Activated naive CD4-positive, alpha-beta T cell treated with anti-CD3 and anti-CD28 coated beads for 36 hours (primary cell): ENCODE measurements at places on chromosomes 5 and 9.

DNA sequence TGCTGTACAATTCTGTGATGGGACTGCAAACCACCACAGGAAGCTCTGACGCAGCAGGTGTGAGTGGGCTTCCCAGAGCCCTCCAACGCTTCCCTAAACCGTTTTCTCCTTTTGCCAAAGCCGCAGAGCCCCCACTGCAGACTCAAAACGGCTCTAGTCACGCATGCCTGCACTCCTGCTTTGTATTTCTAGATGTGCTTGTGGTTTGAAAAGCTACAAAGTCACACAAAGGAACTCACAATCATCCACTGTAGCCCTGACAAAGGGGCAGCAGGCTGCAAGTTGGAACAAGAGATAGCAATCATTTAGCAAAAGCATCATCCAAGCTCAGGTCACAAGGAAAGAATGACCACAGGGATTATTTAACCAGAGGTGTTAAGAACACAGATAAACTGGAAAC is 79.3 kb downstream of the PTPN3 start:
- H3K27ac ChIP-seq, result no peak overlapping the region
- peaks cover 19% of the 10 kb centered on the region for H3K4me1 ChIP-seq
- H3K4me3 ChIP-seq, result no peak overlapping the region

DNA sequence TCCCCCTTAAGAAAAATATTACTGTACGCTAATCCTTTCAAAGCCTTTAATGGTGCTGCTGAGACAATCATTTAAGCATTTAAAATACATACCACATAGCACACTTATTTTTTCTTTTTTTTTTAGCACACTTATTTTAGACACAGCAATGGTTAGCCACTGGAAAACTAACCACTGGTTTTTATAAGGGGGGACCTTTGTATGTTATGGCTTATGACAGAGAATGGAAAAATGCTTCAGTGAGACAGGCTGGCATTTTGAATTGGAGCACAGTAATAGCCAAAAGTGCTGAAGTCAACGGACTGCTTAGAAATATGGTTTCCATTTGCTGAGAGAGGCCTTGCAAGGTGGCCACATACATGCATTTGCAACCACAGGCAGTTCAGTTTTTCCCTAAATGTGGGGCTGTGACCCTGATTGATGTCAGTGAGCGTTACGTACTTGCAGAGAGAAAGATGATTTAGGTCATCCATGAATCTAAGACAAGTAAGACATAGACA is 28.5 kb downstream of the AOPEP start:
- no peaks in the 10 kb centered on the region for H3K4me1 ChIP-seq
- H3K4me3 ChIP-seq, result no peak overlapping the region
- no peak overlapping the region for H3K27ac ChIP-seq

GRCh38 chr9:72586388-72587130 is 65.2 kb downstream of the TMC1 start:
- peaks cover 17% of the 10 kb centered on the region for H3K4me1 ChIP-seq
- H3K4me3 ChIP-seq, result no peak overlapping the region
- DNase-seq, result peak; percentile 50
- H3K27me3 ChIP-seq, result no peaks in the 10 kb centered on the region

GRCh38 chr5:76943006-76943405 is 9.8 kb upstream of the CRHBP start:
- no peak overlapping the region for H3K4me3 ChIP-seq
- peaks cover 5% of the 10 kb centered on the region for H3K27me3 ChIP-seq
- no peaks in the 10 kb centered on the region for H3K36me3 ChIP-seq
- DNase-seq, result no peak

GRCh38 chr9:23375511-23375910 is 450.5 kb downstream of the ELAVL2 start:
- no peaks in the 10 kb centered on the region for H3K27me3 ChIP-seq
- H3K27ac ChIP-seq, result no peak overlapping the region
- no peak overlapping the region for H3K4me3 ChIP-seq
- H3K36me3 ChIP-seq, result no peaks in the 10 kb centered on the region
- no peak for DNase-seq

- DNase-seq, result no peak
- no peaks in the 10 kb centered on the region for H3K36me3 ChIP-seq
- H3K4me3 ChIP-seq, result no peak overlapping the region
Observed at GRCh38 chr5:58088941-58089340, 370.9 kb downstream of the PLK2 start.

- H3K4me1 ChIP-seq, result no peaks in the 10 kb centered on the region
- no peak for DNase-seq
- peaks cover 2% of the 10 kb centered on the region for H3K36me3 ChIP-seq
- H3K4me3 ChIP-seq, result no peak overlapping the region
- H3K27me3 ChIP-seq, result no peaks in the 10 kb centered on the region
Observed at GRCh38 chr9:112809906-112810305, 59.3 kb downstream of the SNX30 start.

GRCh38 chr5:83244516-83244915 is 167.2 kb downstream of the XRCC4 start:
- H3K4me3 ChIP-seq, result no peak overlapping the region
- H3K27ac ChIP-seq, result no peak overlapping the region
- no peak for DNase-seq

DNA sequence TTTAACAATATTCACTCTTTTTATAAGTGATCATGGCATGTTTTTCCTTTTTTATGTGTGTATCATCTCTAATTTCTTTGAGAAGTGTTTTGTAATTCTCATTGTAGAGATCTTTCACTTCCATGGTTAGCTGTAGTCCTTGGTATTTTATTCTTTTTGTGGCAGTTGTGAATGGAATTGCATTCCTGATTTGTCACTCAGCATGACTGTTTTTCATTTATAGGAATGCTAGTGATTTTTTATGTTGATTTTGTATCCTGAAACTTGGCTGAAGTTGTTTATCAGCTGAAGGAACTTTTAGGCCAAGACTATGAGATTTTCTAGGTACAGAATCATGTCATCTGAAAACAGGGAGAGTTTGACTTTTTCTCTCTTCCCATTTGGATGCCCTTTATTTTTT is 13.1 kb upstream of the SPINK13 start:
- H3K36me3 ChIP-seq, result no peaks in the 10 kb centered on the region
- H3K4me3 ChIP-seq, result no peak overlapping the region
- no peaks in the 10 kb centered on the region for H3K27me3 ChIP-seq
- no peaks in the 10 kb centered on the region for H3K4me1 ChIP-seq
- DNase-seq, result no peak

DNA sequence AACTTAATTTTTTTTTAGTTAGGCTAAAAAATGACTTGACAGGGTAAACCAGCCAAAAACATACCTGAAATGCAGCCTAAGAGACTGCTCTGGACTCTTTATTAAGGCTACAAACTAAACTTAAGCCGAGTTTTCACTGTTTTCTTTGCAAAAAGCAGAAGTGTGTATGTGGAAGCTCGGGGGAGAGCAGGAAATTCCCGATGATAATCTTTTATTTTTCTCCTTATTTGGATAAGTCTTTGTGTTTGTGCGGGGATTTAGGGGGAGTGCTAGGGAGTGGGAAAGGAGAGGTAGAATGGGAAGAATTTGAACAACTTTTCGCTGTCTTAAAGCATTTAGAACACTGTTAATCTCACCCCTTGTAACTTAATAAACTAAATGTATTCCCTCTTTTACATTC is 30.7 kb upstream of the GPR21 start:
- H3K27me3 ChIP-seq, result no peaks in the 10 kb centered on the region
- H3K4me1 ChIP-seq, result no peaks in the 10 kb centered on the region
- H3K36me3 ChIP-seq, result peaks cover 16% of the 10 kb centered on the region
- no peak overlapping the region for H3K27ac ChIP-seq
- DNase-seq, result no peak
- H3K4me3 ChIP-seq, result no peak overlapping the region

DNA sequence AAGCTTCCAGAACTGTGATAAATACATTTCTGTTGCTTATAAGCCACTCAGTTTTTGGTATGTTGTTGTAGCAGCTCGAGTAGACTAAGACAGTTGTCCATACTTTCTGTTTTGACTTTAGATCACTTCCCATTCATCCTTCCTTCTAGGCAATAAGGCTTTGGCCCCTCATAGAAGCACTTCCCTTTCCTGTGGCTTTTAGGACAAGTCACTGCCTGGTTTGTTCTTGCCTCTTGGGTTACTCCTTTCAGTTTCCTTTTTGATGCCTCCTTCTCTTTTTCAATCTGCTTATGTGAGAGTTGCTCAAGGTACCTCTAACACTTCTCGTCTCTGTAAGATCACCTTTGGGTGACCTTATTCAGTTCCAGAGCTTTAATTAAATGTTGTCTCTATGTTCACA is 72.4 kb upstream of the NTRK2 start:
- H3K27me3 ChIP-seq, result no peaks in the 10 kb centered on the region
- no peak for DNase-seq
- H3K27ac ChIP-seq, result no peak overlapping the region
- H3K4me1 ChIP-seq, result no peaks in the 10 kb centered on the region
- no peaks in the 10 kb centered on the region for H3K36me3 ChIP-seq

DNA sequence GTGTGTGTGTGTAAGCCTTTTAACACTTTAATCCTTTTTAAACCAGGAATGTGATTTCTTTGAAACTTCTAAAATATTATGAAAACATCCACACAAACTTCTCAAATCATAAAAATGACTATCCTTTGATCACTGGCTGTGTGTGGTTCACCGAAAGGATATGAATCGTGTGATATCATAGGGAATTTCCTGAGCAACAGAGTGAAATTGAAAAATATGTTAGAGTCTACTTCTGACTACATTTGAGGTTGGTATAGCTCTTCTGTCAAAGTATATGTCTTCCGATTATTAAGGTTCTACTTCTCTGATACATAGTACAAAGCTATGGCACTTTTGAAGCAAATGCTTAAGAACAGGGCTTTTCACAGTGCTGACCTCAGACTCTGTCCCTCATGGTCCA is 40.3 kb downstream of the RGMB start:
- H3K4me3 ChIP-seq, result no peak overlapping the region
- H3K27me3 ChIP-seq, result no peaks in the 10 kb centered on the region
- no peaks in the 10 kb centered on the region for H3K36me3 ChIP-seq
- peaks cover 5% of the 10 kb centered on the region for H3K4me1 ChIP-seq

- H3K27me3 ChIP-seq, result no peaks in the 10 kb centered on the region
- H3K27ac ChIP-seq, result no peak overlapping the region
- no peak for DNase-seq
- no peaks in the 10 kb centered on the region for H3K36me3 ChIP-seq
- H3K4me1 ChIP-seq, result peaks cover 15% of the 10 kb centered on the region
Observed at GRCh38 chr9:112720113-112720780, 2.3 kb upstream of the INIP start.

GRCh38 chr9:79796411-79796810 is 224.6 kb downstream of the TLE4 start:
- H3K4me3 ChIP-seq, result no peak overlapping the region
- no peak for DNase-seq
- H3K27ac ChIP-seq, result no peak overlapping the region
- H3K4me1 ChIP-seq, result no peaks in the 10 kb centered on the region

DNA sequence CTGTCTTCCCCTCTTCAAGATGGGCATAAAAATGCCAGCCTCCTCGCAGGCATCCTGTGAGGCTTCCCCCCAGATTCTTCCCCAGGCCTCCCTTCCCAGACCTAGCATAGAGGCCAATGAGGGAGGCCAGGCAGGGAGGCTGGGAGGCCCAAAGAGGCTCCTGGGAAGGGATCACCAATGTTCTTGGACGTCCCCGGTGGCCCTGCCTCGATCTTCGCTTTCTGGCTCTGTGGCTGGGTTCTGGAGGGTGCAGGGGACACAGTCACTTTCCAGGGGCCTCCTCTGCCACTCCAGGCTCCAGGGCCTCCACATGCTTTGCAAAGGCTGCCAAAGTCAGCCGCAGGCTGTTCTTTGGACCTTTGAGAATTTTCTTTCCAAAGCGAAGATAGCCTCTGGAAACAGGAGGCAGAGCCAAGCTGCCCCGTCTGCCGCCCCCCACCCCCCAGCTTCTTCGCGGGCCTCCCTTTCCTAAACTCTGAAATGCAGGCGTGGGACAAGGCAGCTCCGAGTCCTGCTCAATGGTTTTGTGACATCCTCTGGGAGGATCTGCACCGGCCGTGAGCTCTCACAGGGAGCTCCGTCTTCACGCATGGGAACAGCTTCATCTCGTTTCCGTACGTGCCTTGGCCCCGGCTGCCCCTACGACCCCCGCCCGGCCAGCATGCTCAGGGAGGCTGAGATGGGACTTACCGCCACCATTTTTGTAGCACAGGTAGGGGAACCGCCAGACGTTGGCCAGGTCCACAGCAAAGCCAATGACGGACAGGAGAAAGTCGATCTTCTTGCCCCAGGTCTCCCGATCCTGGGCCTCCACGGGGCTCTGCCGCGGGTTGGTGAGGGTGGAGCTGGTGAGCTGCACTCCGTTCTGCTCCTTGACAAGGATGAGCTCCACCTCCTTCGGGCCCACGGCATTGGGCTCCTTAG is 2.8 kb downstream of the SLC6A3 start:
- no peak for DNase-seq
- peaks cover 45% of the 10 kb centered on the region for H3K27me3 ChIP-seq
- H3K36me3 ChIP-seq, result no peaks in the 10 kb centered on the region

DNA sequence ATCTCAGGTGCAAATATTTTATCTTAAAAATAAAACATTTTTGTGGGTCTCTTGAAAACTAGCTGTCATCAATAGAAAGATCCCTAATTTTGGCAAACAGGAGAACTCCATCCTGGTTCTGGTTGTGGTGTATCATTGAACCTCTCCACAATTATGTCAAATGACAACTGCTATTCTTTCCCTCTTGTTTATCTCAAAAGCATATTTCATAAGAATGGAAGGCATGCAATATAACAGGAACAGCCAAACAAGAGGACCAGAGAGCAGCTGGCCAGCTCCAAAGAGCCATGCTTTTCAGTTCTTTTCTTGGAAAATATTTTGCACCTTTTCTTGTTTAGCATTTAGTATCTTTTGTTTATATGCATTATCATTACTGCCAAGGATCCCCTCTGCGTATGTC is 125.4 kb downstream of the ADAMTS6 start:
- H3K27ac ChIP-seq, result no peak overlapping the region
- no peak overlapping the region for H3K4me3 ChIP-seq
- no peaks in the 10 kb centered on the region for H3K4me1 ChIP-seq
- DNase-seq, result no peak
- no peaks in the 10 kb centered on the region for H3K36me3 ChIP-seq

GRCh38 chr5:16914584-16914983 is 21.5 kb downstream of the MYO10 start:
- H3K36me3 ChIP-seq, result no peaks in the 10 kb centered on the region
- DNase-seq, result no peak
- H3K4me1 ChIP-seq, result no peaks in the 10 kb centered on the region
- no peak overlapping the region for H3K27ac ChIP-seq
- no peak overlapping the region for H3K4me3 ChIP-seq

- H3K4me1 ChIP-seq, result no peaks in the 10 kb centered on the region
- H3K27ac ChIP-seq, result no peak overlapping the region
- H3K36me3 ChIP-seq, result no peaks in the 10 kb centered on the region
- no peak for DNase-seq
- no peaks in the 10 kb centered on the region for H3K27me3 ChIP-seq
- H3K4me3 ChIP-seq, result no peak overlapping the region
Observed at GRCh38 chr5:159362220-159362619, 31.9 kb upstream of the IL12B start.

GRCh38 chr9:35915681-35916294 is 6.5 kb downstream of the SPAAR start:
- no peaks in the 10 kb centered on the region for H3K27me3 ChIP-seq
- DNase-seq, result no peak
- H3K4me1 ChIP-seq, result peaks cover 20% of the 10 kb centered on the region
- H3K4me3 ChIP-seq, result no peak overlapping the region
- H3K27ac ChIP-seq, result no peak overlapping the region

GRCh38 chr9:109913461-109913810 is 133.4 kb downstream of the PALM2AKAP2 start:
- H3K4me1 ChIP-seq, result peaks cover 13% of the 10 kb centered on the region
- no peak overlapping the region for H3K4me3 ChIP-seq
- no peaks in the 10 kb centered on the region for H3K36me3 ChIP-seq
- DNase-seq, result no peak
- H3K27me3 ChIP-seq, result no peaks in the 10 kb centered on the region
- no peak overlapping the region for H3K27ac ChIP-seq

GRCh38 chr9:8252445-8252844 is 452.9 kb upstream of the DMAC1 start:
- H3K27ac ChIP-seq, result no peak overlapping the region
- no peaks in the 10 kb centered on the region for H3K4me1 ChIP-seq
- no peak for DNase-seq
- peaks cover 4% of the 10 kb centered on the region for H3K27me3 ChIP-seq
- no peaks in the 10 kb centered on the region for H3K36me3 ChIP-seq
